SJCRH30 (cell line): ENCODE measurements at places on chromosomes 11 and 22.

GRCh38 chr11:120471994-120472393 is 39.6 kb upstream of the GRIK4 start:
- H3K27me3 ChIP-seq, result no peaks in the 10 kb centered on the region
- H3K4me3 ChIP-seq, result no peak overlapping the region
- H3K36me3 ChIP-seq, result 0 out of 2 replicates have a peak, but pooled peaks cover 4% of the 10 kb centered on the region
- H3K4me1 ChIP-seq, result no peaks in the 10 kb centered on the region
- DNase-seq, result no peak
- H3K27ac ChIP-seq, result no peak overlapping the region

GRCh38 chr11:1930462-1930830 is 10.9 kb downstream of the TNNT3 start:
- H3K27ac ChIP-seq, result no peak overlapping the region
- peaks cover 3% of the 10 kb centered on the region; the same call in 1 of the 2 replicates for H3K27me3 ChIP-seq
- no peak overlapping the region for H3K4me3 ChIP-seq
- H3K4me1 ChIP-seq, result 0 out of 2 replicates have a peak, but pooled peaks cover 4% of the 10 kb centered on the region
- DNase-seq, result no peak

DNA sequence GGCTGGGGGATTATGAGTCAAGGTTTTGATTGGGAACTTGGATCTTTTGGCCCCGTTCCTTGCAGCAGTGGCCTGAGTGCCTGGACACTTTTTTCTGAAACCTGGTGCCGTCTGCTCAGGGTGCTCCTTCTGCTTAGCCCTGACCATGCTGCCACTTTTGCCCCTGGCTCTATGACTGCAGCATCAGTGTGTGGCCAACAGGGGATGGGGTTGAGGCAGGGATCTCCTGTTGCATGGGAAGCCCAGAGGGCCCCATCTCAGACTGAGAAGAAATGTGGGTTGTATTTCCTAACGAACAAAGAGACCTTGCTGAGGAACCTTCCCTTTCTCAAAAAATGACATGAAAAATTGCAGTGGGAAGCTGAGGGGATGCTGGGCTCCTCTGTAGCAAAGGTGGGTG is 18.7 kb downstream of the POU2F3 start:
- H3K4me1 ChIP-seq, result no peaks in the 10 kb centered on the region
- no peak for DNase-seq
- no peak overlapping the region for H3K4me3 ChIP-seq
- H3K27me3 ChIP-seq, result no peaks in the 10 kb centered on the region; the same call in 1 of the 2 replicates
- H3K36me3 ChIP-seq, result no peaks in the 10 kb centered on the region

- H3K4me1 ChIP-seq, result peaks cover 5% of the 10 kb centered on the region
- DNase-seq, result no peak
- H3K4me3 ChIP-seq, result no peak overlapping the region
Observed at GRCh38 chr11:86442420-86442819, 67.7 kb downstream of the CCDC81 start.

- peaks cover 6% of the 10 kb centered on the region; the same call in 1 of the 2 replicates for H3K4me1 ChIP-seq
- H3K27me3 ChIP-seq, result no peaks in the 10 kb centered on the region
- H3K4me3 ChIP-seq, result no peak overlapping the region
- no peak for DNase-seq
Observed at GRCh38 chr11:100674212-100674611, 12.9 kb upstream of the ARHGAP42 start.

- H3K27ac ChIP-seq, result no peak overlapping the region
- no peaks in the 10 kb centered on the region for H3K27me3 ChIP-seq
- H3K4me1 ChIP-seq, result no peaks in the 10 kb centered on the region; the same call in none of the 2 replicates
- no peak for DNase-seq
- H3K4me3 ChIP-seq, result no peak overlapping the region
Observed at GRCh38 chr11:96254854-96255253, 88.1 kb downstream of the MAML2 start.

DNA sequence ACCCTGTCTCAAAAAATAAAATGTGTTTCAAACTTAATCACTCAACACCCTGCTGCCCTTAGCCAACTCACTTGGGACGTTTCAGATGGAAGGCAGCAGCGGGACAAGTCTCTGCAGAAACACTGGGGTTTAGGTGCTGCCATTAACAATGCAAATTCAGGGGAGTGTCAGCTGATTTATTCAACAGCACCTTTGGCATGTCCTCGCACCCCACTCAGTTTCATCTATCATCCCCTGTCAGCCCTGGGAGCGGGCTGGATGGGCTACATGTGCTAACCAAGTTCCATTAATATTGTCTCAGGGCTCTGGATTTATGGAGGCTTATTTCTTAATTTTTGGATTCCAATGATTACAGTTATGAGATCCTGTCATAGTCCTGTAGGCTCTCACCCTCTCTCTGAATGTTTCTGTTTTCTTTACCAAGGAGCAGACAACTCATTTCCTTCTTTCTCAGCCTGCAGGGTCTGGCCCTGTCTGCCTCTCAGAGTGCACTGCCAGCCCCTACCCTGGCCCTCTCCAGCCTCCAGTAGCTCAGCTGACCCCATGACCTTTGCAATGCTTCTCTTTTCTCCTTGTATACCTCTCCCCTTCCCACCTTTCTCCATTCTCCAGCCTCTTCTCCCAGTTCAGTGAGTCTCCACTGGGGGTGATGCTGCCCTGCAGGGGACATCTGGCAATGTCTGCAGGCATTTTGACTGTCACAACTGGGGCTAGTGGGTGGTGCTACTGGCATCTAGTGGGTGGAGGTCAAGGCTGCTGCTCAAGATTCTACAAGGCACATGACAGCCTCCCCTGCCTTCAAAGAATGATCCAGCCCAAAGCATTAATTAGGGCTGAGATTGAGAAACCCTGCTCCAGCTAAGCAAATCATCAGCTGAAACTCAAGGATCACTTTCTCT is 79.0 kb downstream of the APIP start:
- no peaks in the 10 kb centered on the region for H3K27me3 ChIP-seq
- H3K4me3 ChIP-seq, result no peak overlapping the region
- DNase-seq, result no peak

GRCh38 chr22:49417833-49418232 is 409.8 kb downstream of the BRD1 start:
- no peaks in the 10 kb centered on the region for H3K4me1 ChIP-seq
- no peak overlapping the region for H3K27ac ChIP-seq
- no peak for DNase-seq
- H3K4me3 ChIP-seq, result no peak overlapping the region
- no peaks in the 10 kb centered on the region for H3K36me3 ChIP-seq

- peaks cover 25% of the 10 kb centered on the region for H3K27me3 ChIP-seq
- H3K4me3 ChIP-seq, result no peak overlapping the region
- H3K36me3 ChIP-seq, result no peaks in the 10 kb centered on the region
- H3K4me1 ChIP-seq, result 0 out of 2 replicates have a peak, but pooled peaks cover 3% of the 10 kb centered on the region
Observed at GRCh38 chr11:65806979-65807378, 20.1 kb downstream of the OVOL1 start.
